Stimulated activated CD4-positive, alpha-beta T cell treated with anti-CD3 and anti-CD28 coated beads, TNF-alpha, amount 100 ng/mL, for 1 hour (primary cell): ENCODE measurements at places on chromosomes 13 and 19.

DNA sequence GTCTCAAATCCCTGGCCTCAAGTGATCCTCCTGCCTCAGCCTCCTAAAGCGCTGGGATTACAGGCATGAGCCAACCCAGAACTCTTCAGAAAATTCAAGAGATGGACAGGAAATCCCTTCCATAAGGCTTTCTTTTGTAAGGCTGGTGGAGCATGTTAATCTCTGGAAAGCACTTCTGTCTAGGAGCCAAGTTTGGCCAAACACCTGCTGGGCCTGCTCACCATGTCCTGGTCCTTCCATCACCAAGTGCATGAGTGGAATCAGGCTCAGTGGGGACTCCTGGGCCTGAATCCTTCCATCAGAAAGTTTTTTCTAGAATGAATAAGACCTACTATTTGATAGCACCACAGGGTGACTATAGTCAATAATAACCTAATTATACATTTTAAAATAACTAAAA is 148.0 kb downstream of the DCLK1 start:
- no peak for DNase-seq

DNA sequence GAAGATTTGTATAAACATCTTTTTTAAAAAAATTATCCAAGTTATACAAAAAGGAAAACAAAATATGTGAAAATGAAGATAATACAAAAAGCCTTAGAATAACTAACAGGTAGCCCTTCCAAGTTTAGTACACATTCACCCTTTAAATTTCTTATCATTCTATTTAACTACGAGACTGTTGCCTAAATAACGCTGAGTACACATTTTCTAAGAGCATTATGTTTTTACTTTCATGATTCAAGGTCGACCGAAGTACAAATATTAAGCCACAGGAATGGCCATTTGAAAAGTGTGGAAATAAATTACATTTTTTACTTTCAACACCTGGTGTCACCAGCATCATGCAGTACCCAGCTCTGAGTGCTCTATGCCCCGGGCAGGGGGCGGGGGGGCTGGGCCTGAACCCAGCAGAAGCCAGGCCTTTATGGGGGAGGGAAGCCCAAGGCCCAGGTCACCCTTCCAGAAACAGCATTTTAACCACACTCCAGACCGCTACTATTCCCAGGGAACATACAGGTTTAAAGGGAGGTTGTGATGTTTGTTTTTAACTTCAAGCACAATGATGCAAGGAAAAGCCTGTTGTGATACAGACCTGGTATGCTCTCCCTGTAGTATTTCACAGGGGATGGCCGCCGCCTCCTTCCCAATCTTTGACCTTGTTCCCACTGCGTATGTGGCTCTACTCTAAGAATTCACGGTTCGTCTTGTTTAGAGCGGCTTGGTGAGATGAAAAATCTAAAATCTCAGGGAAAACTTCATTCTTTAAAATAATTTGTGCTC is 24.0 kb downstream of the GGACT start:
- DNase-seq = no peak

- DNase-seq = no peak
Observed at GRCh38 chr13:95898256-95898655, 154.9 kb downstream of the UGGT2 start.

- no peak for DNase-seq
Observed at GRCh38 chr19:48896191-48896720, 2.3 kb downstream of the TULP2 start.

DNA sequence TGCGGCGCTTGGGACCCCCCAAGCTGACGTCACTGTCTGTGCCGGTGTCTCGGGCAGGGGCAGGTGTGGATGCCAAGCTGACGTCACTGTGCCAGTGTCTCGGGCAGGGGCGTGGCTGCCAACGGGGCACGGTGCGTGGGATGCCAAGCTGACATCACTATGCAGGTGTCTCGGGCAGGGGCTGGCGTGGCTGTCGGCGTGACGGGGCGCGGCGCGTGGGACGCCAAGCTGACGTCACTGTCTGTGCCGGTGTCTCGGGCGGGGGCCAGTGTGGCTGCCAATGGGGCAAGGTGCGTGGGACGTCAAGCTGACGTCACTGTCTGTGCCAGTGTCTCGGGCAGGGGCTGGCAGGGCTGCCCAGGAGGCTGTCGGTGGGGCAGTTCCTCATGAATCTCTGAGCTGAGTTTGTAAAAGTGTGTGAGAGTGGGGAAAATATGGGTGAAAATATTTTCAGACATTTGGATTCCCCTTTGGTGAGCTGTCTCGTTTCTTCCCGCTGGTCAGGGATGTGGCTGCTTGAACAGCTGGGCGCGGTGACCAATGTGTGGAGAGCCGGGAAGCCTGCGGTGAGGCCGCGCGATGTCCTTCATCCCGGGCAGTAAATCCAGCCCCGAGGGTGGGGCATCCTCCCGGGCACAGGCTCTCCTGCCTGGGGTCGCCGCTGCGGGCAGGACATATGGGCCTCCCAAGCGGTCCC is 25.2 kb downstream of the MCF2L start:
- no peak for DNase-seq
